ENCODE measurements at places on chromosomes 2 and 18.

- no peak for DNase-seq
Measured at GRCh38 chr2:71001981-71002570, 7.4 kb upstream of the TEX261 start.

- no peak for DNase-seq
Measured at GRCh38 chr2:52632543-52632942, 1135.1 kb upstream of the CHAC2 start.

GRCh38 chr18:42901161-42901560 lies 214.3 kb downstream of the RIT2 start:
- no peak for DNase-seq

GRCh38 chr2:20645301-20645701 lies 5.6 kb downstream of the HS1BP3 start:
- DNase-seq = no peak

DNA sequence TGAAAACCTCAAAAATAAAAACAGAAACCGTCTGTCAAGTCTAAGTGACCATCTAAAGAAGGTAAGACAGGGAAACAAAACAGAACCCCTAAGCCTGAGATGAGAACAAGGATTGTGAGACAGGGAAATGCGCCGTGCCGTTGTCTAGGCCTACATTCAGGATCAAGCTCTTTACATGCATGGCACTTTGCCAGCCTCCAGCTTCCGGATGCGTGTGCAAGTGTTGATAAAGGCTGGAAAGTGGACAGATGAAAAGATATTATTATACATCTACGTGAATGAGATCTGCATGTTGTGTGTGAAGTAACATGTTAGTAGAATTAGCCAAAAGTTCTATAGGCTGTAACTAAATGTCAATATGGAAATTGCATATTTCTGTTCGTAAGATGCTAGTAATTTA lies 28.6 kb upstream of the TMEM87B start:
- no peak for DNase-seq

GRCh38 chr18:13579874-13580273 lies 146.5 kb downstream of the FAM210A start:
- DNase-seq = no peak
